NCI-H146 (cell line): ENCODE measurements at places on chromosomes 16 and 17.
A peak's percentile ranks its signal among the peaks of the same experiment; 100 is the strongest.

- no peak for DNase-seq
Measured at GRCh38 chr17:74353446-74354060, 8.1 kb downstream of the BTBD17 start.

- DNase-seq, result no peak
Measured at GRCh38 chr17:67862614-67863217, 37.4 kb downstream of the BPTF start.

DNA sequence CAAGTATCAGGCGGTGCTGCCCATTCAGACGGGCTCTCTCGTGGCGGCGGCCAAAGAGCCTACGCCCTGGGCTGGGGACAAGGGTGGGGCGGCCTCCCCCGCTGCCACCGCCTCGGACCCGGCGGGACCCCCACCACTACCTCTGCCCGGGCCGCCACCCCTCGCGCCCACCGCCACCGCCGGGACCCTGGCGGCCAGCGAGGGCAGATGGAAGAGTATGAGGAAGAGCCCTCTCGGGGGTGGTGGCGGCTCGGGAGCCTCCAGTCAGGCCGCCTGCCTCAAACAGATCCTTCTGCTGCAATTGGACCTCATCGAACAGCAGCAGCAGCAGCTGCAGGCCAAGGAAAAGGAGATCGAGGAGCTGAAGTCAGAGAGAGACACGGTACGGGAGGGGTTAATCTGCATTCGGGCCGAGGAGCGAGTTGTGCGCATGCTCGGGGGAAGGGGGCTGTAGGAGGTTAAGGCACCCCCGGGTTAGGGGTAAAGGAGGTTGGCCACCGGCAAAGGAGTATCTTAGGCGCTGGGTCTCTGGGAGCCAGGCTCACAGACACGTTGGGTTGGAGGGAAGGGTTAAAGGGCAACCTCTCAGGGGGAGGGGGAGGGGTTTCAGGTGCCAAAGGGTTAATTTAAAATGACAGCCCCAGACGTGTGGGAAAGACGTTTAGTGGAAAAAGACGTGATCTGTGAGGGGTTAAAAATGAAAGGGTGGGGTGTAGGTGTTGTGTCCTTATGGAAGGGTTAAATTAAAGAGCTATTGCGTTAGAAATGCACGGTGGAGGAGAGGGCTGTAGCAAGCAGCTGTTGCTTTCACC, 1.4 kb downstream of the MSL1 start:
- DNase-seq, result peak; percentile 61

- no peak for DNase-seq
Measured at GRCh38 chr16:69055008-69055407, 50.4 kb upstream of the HAS3 start.

- no peak for DNase-seq
Measured at GRCh38 chr16:48277158-48277557, 29.8 kb upstream of the ABCC11 start.

- no peak for DNase-seq
Measured at GRCh38 chr16:20814784-20815183, 8.5 kb downstream of the REXO5 start.

- no peak for DNase-seq
Measured at GRCh38 chr17:64110379-64111152, 19.4 kb downstream of the ERN1 start.

DNA sequence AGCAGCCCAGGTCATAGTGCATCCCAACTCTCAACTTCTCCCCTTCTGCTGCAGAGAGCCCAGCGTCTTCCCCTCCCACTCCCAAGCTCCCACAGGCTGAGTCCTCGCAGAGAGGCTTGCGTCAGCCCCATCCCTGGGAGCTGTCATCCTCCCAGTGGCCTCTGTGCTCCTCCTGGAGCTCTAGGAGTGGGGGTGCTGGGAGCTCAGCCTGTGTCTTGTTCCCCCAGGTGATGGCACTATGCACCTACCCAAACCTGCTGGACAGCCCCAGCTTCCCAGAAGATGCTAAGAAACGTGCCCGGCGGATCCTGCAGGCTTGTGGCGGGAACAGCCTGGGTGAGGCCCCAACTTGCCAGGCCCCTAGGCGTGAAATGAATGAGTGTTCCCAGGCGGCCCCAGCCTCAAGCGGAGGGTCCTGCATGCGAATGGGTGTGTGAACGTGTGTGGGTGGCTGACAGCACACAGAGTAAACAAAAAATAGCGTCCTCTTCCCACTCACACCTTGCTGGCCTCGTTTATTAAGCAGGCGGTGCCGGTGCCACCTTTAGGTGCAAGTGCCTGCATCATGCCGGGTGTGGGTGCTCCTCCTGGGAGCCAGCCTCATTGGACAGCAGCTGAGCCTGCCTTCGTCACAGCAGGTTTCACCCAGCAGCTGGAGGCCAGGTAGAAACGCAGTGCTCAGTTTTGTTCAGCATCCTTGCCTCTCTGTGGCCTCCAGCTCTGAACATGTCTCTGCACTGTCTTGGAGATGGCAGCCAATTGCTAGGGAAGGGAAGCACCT, 16.5 kb downstream of the GPT2 start:
- no peak for DNase-seq

GRCh38 chr16:17354141-17354601, 116.6 kb downstream of the XYLT1 start:
- DNase-seq, result no peak

- no peak for DNase-seq
Measured at GRCh38 chr16:83458612-83459011, 349.2 kb upstream of the HSBP1 start.

DNA sequence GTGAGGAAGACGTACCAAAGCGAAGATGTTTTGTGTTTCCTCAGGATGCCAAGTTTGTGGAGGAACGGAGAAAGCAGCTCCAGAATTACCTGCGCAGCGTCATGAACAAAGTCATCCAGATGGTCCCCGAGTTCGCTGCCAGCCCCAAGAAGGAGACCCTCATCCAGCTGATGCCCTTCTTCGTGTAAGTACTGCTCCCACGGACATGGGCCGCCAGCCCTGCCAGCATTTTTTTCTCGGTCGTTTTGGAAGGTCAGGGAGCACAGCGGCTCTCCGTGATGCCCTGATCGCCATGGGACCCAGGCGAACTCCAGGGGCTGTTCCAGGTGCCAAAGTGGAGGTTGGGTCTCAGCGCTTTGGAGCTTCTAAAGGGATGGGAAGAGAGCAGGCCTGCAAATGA, 279.0 kb downstream of the CPPED1 start:
- no peak for DNase-seq

DNA sequence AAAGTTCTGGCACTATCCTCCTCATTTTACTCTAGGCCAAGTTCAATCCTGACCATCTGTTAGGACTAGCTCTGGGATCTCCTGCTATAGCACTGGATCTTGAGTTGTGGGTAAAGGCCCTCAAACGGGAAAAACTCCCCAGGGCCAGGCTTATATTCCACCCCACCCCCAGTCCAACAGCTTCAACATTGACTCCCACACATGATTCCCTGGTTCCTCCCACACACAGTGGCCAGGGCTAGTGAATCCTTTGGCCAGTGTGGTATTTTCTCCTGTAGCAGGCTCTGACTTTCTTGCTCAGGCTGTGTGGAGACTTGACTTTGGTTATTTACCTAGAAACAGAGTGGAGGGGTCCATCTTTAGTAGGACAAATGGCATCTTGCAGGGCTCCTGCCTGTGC, 10.3 kb upstream of the AKAP10 start:
- no peak for DNase-seq

- no peak for DNase-seq
Measured at GRCh38 chr16:17301184-17301583, 169.6 kb downstream of the XYLT1 start.

GRCh38 chr16:2296661-2297505, 29.0 kb upstream of the RNPS1 start:
- DNase-seq, result peak; percentile 38

DNA sequence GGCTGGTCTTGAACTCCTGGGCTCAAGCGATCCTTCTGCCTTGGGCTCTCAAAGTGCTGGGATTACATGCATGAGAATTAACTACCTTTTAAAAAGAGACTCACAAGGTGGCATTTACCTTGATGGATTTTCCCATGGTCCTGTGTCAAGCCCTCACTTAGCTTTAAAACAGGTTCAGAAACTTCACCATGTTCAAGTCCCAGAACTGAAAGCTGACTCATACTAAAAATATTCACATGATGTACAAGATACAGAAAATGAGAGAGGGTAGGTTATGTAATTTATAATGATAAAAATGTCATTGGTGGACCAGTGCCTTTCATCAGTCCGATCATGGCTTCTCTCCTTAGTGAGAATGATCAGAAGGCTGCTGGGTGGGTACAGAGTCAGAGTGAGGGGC, 4.3 kb upstream of the AKAP1 start:
- no peak for DNase-seq

GRCh38 chr16:85759631-85760419, 8.9 kb upstream of the C16orf74 start:
- DNase-seq, result peak; percentile 38

DNA sequence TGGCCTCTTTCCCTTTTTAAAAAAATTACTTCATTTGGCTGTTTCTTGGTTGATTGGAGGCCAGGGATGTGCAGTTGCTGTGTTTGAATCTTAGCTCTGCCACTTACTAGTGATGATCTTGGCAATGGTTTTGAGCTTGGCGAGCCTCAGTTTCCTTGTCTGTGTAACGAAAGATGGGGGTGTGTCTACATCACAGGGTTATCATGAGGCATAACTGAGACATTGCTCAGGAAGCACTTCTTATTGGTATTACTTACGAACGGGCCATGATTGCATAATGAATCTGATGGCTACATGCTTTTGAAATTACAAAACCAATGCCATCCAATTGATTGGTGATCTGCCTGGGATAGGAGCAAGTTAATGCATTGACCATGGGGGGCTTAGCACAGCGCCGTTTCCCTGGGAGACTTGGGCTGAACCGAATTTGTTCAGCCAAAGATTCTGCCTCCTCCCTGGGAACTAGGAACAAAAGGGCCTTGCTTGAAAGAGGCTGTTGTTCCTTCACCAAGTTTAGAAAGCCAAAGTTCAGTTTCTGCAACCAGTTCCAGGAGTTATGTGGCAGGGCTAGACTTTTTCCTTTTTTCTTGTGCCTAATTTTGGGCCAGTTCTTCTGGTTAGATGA, 21.9 kb downstream of the CMIP start:
- DNase-seq, result no peak

DNA sequence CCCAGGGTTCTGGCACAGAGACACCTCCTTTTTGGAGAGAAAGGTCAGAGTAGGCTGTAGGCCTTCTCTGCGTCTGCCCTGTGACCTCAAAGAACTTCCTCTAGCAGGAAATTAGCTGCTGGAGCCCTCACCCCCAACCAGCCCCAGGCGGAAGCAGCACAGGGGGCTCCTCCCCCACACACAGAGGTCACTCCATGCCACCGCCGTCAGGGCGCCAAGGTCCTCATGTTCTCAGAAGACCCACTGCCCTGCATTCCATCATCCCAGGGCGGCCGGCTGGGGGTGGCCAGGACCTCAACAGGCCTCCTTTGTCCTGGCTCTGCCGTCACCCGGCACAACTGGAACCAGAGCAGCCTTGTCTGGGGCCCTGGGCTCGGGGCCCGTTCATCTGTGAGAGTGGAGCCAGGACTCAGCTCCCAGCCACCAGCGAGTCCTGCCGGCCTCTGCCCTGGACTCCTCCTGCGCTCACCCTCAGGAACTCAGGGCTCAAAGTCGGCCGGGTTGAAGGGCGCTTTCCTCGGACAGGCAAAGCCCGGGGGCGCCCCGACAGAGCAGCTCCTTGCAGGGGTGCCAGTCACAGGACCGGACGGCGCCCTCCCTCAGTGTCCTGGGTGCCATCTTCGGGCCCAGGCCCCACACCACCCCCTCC, 1.2 kb downstream of the TMC6 start:
- DNase-seq, result no peak

DNA sequence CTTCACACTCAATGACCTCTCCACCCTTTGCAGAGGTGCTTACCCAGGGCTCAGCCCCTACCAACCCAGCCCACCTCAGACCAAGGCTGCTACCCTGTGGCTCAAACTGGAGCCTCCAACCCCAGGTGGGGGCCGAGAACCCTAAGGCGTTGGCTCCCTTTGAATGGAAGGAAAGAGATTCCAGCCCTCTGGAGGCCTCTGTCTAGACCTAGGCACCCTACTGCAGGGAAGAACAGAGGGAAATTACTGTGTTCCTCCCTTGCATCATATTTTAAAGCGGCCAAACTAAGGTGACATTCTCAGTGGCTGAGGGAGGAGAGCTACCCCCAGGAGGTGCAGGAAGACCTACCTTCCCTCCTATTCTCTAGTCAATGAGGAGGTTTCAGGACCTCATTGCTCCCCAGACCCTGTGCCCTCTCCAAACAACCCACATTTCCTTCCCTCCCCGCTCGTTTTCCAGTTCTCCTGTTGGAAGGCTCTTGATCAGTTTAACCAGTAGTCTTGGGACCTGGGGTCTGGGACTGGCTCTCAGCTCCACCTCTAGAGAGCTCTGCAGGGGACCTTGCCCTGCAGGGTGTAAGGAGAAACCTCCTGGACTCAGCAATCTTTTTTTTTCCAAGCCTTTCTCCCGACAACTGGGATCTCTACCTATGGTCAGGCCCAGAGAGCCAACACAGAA, 5.5 kb upstream of the HOXB8 start:
- DNase-seq, result no peak

- no peak for DNase-seq
Measured at GRCh38 chr17:40191237-40192208, 14.3 kb downstream of the RAPGEFL1 start.

DNA sequence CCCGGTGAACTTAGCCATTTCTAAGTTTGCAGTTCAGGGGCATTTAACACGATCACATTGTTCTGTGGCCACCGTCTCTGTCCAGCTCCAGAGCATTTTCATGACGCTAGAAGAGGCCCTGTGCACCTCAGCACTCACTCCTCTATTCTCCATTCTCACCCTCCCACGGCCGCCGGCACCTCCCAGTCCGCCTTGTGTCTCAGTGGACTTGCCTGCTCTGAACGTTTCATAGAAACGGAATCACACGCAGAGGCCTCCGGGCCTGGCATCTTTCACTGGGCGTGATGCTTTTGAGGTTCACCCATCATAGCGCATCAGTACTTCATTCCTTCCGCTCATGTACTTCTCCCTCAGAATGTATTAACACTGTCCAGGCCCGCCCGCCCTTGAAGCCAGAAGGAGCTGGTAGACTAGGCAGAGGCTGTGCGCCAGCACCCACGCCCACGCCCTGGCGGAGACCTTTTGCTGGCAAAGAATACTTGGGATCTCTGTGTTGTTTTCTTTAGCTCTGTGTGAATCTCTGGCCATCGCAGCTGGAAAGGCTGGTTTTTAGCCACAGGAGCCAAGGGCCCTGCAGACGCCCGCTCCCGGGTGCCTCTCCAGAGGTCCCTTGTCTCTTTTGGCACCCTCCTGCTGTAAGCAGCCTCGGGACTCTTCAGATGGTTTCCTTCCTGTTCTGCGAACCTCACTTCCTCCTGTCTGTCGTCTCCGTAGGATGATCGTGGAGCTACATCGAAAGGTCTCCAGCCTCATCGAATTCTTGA, 23.4 kb upstream of the JPT2 start:
- DNase-seq, result no peak

DNA sequence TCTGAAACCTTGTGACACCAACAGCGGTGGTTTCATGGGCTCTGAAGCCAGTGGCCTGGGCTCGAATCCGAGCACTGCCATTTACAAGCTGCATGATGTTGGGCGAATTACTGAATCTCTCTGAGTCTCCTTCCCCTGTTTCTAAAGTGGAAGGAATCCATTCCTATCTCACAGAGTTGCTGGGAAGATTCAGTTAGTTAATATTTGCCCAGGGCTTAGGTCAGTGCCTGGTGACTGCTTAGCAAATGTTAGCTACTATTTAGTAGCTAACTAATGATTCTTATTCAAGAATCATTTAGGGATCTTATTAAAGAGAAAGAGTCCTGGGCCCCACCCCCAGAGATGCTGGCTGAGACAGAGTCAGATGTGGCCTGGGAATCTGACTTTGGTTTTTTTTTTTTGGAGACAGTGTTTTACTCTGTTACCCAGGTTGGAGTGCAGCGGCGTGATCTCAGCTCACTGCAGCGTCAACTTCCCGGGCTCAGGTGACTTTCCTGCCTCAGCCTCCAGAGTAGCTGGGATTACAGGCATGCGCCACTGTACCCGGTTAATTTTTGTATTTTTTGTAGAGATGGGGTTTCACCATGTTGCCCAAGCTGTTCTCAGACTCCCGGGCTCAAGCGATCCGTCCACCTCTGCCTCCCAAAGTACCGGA, 33.6 kb upstream of the RAI1 start:
- no peak for DNase-seq
